ENCODE measurements at places on chromosomes 13 and 19.

DNA sequence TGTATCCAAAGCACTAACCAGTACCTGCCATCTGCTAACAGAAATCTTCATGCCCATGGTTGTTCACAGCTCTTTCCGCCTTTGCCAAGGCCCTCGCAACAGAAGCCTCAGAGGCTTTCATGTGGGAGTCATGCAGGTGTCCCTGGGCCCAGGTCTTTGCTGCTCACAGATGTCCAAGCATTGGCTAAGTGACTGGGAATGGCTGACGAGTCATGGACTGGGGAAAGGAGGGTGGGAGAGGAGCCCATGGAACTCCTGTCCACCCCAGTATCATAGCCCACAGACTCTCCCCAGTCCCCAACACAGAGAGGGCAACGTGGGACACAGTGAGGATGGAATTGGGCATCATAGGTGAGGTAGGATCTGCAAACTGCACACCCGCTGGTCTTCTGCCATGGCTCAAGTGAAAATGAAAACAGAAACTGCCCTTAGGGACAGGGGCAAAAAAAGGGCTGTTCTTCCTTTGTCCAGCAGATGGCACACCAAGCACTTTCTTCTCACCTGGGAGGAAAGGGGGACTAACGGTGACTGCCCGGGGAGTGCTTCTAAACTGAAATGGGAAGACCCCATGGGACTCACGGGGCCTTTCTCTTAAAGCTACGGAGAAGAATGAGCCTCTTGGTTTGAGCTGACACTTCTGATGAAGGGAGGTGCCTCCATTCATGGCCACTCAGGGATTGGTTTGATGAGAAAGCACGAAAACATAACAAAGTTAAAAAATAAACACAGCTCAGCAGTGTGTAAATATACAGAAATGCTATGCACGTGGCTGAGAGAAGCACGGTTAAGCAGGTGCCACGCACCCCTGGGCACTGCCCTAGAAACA is 11.1 kb upstream of the DHRS12 start:
- DNase-seq = peak; percentile 67

DNA sequence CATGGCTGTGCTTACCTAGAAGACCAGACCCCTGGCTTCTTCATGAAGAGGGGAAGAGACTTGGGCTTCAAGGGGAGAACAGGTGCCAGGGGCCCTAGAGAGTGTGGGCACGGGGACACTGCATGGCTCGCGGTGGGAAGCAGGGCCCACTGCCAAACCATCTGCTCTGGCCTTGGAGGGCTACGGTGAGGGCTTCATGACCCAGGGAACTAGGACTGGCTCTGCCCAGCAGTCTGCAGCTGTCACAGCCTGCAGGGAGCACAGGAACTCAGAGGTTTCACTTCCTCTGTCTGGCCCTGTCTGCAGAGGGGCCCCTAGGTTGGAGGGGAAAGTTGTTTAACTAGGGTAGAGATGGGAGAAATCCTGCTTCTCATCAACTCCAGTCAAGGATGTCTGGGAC is 4.3 kb downstream of the ERCC1 start:
- DNase-seq = no peak

DNA sequence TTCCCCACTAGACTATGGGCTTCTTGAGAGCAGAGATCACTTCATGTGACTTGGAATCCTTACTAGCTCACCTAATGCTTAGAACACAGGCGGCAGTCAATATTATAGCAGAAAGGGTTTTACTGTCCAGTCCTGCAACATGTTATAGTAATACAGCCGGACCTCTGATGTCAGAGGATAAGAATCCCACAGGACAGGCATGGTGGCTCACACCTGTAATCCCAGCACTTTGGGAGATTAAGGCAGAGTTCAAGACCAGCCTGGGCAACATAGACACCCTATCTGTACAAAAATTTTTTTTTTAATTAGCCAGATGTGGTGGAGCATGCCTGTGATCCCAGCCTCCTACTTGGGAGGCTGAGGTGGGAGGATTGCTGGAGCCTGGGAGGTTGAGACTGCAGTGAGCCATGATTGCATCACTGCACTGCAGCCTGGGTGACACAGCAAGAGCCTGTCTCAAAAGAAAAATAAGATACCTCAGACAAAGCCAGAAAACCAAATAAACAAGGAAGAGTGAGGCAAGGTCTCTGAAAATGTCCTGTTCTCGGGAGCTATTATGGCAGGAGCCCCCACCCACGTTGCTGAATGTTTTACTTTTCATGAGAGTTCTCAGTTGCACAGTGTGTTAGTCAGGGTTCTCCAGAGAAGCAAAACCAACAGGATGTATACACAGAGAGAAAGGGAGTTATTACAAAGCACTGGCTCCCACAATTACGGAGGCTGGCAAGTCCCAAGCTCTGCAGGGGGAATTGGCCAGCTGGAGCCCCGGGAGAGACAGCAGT is 100.8 kb downstream of the UBL3 start:
- DNase-seq = no peak

- no peak for DNase-seq
These were observed 101.0 kb downstream of the PAN3 start for GRCh38 chr13:28239374-28239773.

- no peak for DNase-seq
These were observed 13.6 kb upstream of the FCHO1 start for GRCh38 chr19:17737690-17738153.

All from stimulated activated CD8-positive, alpha-beta memory T cell treated with anti-CD3 and anti-CD28 coated beads, Interleukin-15, amount 100 ng/mL, for 1 hour (primary cell).